ENCODE measurements at places on chromosomes 12 and 14. TPM values are rescaled to one million over a fixed set of nuclear protein-coding genes. Genes with fewer than 3 reads are reported as not detected.
A peak's percentile ranks its signal among the peaks of the same experiment; 100 is the strongest.

GRCh38 chr12:9763025-9763424, 2.3 kb upstream of the CD69 start:
- peaks cover 64% of the 10 kb centered on the region for H3K27me3 ChIP-seq
- H3K4me3 ChIP-seq = no peak overlapping the region
- no peak for DNase-seq
- H3K4me1 ChIP-seq = no peaks in the 10 kb centered on the region
- no peaks in the 10 kb centered on the region for H3K36me3 ChIP-seq

DNA sequence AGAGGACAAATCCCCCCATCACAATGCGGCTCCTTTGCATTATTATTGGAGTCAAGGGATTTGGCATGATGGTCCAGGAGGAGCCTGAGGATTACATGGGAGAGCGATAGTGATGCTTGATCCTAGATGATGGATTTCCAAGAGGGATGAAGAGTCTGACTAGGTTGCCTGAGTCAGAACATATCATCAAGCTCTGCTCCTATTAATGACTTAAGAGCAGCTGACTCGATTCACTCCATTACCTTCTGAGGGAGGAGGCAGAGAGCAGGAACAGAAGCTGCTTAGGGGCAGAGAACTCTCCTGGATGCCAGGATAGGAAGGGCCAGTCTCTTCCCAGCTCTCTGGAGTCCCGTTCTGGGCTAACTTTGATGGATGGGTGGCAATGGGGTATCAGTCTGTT, 54.0 kb upstream of the CISTR start:
- no peaks in the 10 kb centered on the region for H3K36me3 ChIP-seq
- DNase-seq = no peak
- H3K4me1 ChIP-seq = no peaks in the 10 kb centered on the region
- H3K27me3 ChIP-seq = no peaks in the 10 kb centered on the region

Gene NRL
- total RNA-seq = 0.66 TPM

GRCh38 chr12:98579347-98579746, 14.1 kb upstream of the SLC25A3 start:
- H3K4me1 ChIP-seq = peaks cover 44% of the 10 kb centered on the region
- peak overlapping the region; percentile 43 for H3K27ac ChIP-seq
- H3K27me3 ChIP-seq = no peaks in the 10 kb centered on the region
- no peaks in the 10 kb centered on the region for H3K36me3 ChIP-seq

GRCh38 chr12:88810806-88811205, 230.5 kb upstream of the KITLG start:
- H3K4me3 ChIP-seq = no peak overlapping the region
- no peaks in the 10 kb centered on the region for H3K4me1 ChIP-seq
- no peaks in the 10 kb centered on the region for H3K27me3 ChIP-seq
- H3K27ac ChIP-seq = no peak overlapping the region

Gene B3GNT4
- 7.1 TPM for total RNA-seq

- no peaks in the 10 kb centered on the region for H3K27me3 ChIP-seq
- DNase-seq = no peak
- no peaks in the 10 kb centered on the region for H3K36me3 ChIP-seq
These were observed 71.3 kb downstream of the PHLDA1 start for GRCh38 chr12:75960086-75960910.

GRCh38 chr14:104224506-104225277, 86.3 kb downstream of the KIF26A start:
- H3K4me1 ChIP-seq = peaks cover 24% of the 10 kb centered on the region
- H3K36me3 ChIP-seq = no peaks in the 10 kb centered on the region
- no peak for DNase-seq
- H3K27ac ChIP-seq = peak overlapping the region; percentile 60

DNA sequence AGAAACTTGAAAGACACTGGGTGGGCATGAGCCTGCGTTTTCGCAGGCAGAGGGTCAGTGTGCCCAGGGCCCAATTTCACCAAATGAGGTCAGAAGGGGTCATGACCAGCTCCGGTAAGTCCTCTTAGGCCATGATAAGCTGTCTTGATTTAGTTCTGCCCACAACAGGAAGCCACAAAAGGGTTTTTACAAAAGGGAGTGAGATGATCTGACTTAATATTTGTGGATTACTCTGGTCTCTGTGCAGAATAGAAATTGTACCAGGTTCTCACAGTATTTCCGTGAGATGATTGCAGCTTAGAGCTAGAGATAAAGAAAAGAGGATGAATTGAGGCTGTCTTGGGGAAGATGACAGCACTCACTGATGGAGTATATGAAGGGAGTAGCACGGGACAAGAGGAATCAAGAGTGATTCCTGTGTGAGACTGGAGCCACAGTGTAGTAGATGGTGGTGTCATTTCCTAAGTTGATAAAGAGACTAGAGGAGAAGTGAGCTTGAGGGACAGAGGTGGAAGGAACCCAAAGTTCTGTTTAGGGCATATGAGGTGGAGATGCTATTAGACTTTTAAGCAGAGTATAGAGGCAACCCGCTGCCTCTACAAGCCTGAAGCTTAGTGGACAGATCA, 288.3 kb upstream of the AMIGO2 start:
- DNase-seq = no peak
- H3K4me1 ChIP-seq = no peaks in the 10 kb centered on the region
- no peak overlapping the region for H3K27ac ChIP-seq
- H3K4me3 ChIP-seq = no peak overlapping the region
- H3K36me3 ChIP-seq = no peaks in the 10 kb centered on the region
- H3K27me3 ChIP-seq = no peaks in the 10 kb centered on the region

Gene CCDC92
- 9.7 TPM for total RNA-seq

Gene KRT74
- not detected for total RNA-seq

DNA sequence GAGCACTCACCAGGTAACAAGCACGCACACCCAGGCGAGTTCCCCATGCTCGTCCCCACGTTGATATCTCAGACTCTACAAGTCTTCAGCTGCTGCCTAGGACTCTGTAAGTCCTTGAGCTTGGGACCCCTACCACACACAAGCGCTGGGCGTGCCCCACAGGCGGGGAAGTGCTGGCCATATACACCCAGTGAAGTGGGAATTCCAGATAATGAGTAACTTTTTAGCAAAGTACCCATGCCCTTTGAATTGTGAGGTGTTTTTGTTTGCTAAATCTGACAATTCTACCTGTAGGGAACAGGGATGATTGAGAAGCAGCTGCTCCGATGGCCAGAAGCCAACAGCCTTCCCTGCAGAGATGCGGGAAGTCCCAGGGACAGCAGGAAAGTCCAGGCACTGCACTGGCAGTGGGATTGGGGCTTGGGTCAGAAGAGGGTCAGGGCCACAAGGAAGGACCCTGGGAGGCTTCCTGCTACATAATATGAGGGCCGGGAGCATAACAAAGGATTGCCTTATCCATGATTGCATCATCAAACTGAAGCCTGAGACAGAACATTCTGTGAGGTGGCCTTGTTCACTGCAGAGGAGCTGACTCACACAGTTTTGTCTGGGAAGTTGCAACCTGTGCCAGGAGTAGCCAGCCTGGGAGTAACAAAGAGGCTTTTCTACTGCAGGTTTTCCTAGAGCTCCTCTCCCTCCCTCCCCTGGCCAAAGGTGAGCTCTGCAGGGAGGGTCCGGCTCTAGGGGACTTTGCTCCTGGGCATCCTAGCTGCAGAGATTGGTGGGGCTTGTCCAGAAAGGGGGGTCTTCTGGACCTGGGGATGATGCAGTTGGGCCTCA, 13.2 kb upstream of the SERPINA3 start:
- peak overlapping the region; percentile 28 for H3K4me3 ChIP-seq
- H3K4me1 ChIP-seq = peaks cover 55% of the 10 kb centered on the region
- peak overlapping the region; percentile 68 for H3K27ac ChIP-seq
- DNase-seq = peak; percentile 96
- H3K27me3 ChIP-seq = no peaks in the 10 kb centered on the region

GRCh38 chr12:43540470-43540869, 11.5 kb downstream of the ADAMTS20 start:
- H3K36me3 ChIP-seq = no peaks in the 10 kb centered on the region
- no peak for DNase-seq
- H3K4me3 ChIP-seq = no peak overlapping the region
- no peaks in the 10 kb centered on the region for H3K4me1 ChIP-seq

- no peaks in the 10 kb centered on the region for H3K36me3 ChIP-seq
- no peak overlapping the region for H3K4me3 ChIP-seq
- H3K27ac ChIP-seq = no peak overlapping the region
- H3K27me3 ChIP-seq = peaks cover 12% of the 10 kb centered on the region
- peaks cover 30% of the 10 kb centered on the region for H3K4me1 ChIP-seq
These were observed 1.1 kb downstream of the NFE2 start for GRCh38 chr12:54299515-54300224.

- peaks cover 36% of the 10 kb centered on the region for H3K27me3 ChIP-seq
- H3K4me3 ChIP-seq = no peak overlapping the region
- H3K36me3 ChIP-seq = no peaks in the 10 kb centered on the region
- no peaks in the 10 kb centered on the region for H3K4me1 ChIP-seq
- no peak for DNase-seq
- no peak overlapping the region for H3K27ac ChIP-seq
These were observed 191.4 kb downstream of the SNAPC1 start for GRCh38 chr14:61953602-61954001.

GRCh38 chr12:70543444-70543843, 93.8 kb downstream of the PTPRB start:
- H3K36me3 ChIP-seq = no peaks in the 10 kb centered on the region
- no peak overlapping the region for H3K4me3 ChIP-seq
- DNase-seq = peak; percentile 61
- H3K4me1 ChIP-seq = peaks cover 25% of the 10 kb centered on the region
- H3K27me3 ChIP-seq = no peaks in the 10 kb centered on the region
- H3K27ac ChIP-seq = no peak overlapping the region

GRCh38 chr12:125071456-125071855, 6.2 kb downstream of the AACS start:
- H3K27me3 ChIP-seq = no peaks in the 10 kb centered on the region
- no peak for DNase-seq

GRCh38 chr12:107308310-107308709, 215.0 kb upstream of the CRY1 start:
- no peaks in the 10 kb centered on the region for H3K4me1 ChIP-seq
- H3K27ac ChIP-seq = no peak overlapping the region
- no peaks in the 10 kb centered on the region for H3K36me3 ChIP-seq
- H3K27me3 ChIP-seq = no peaks in the 10 kb centered on the region
- DNase-seq = no peak

Gene CDH24
- 19.3 TPM for total RNA-seq

Gene METTL3
- 62.3 TPM for total RNA-seq

GRCh38 chr14:69005432-69006148, 26.5 kb upstream of the ACTN1 start:
- peak; percentile 47 for DNase-seq
- H3K27ac ChIP-seq = no peak overlapping the region
- H3K4me3 ChIP-seq = peak overlapping the region; percentile 35
- H3K27me3 ChIP-seq = no peaks in the 10 kb centered on the region
- H3K36me3 ChIP-seq = no peaks in the 10 kb centered on the region

DNA sequence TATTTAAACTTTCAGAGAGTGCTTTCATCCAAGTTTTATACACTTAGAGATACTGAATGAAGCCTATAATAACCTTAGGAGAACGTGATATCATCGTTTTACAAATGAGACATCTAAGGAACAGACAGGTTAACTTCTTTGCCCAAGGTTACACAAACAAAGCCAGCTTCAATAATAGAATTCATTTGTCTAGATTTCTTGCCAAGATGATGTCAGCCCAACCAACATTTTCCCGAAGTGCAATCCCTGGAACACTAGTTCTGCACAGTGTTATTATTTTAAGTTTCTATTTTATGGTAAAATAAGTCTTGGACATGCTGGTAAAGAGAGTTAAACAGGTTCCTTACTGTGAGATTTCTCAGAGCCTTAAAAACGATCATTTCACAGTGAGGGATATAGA, 174.6 kb downstream of the SLC25A21 start:
- no peak for DNase-seq
- H3K27me3 ChIP-seq = no peaks in the 10 kb centered on the region
- H3K4me1 ChIP-seq = peaks cover 18% of the 10 kb centered on the region
- no peak overlapping the region for H3K4me3 ChIP-seq
- H3K36me3 ChIP-seq = no peaks in the 10 kb centered on the region

Gene CLEC4A
- 0.69 TPM for total RNA-seq

Gene CLEC2A
- not detected for total RNA-seq

DNA sequence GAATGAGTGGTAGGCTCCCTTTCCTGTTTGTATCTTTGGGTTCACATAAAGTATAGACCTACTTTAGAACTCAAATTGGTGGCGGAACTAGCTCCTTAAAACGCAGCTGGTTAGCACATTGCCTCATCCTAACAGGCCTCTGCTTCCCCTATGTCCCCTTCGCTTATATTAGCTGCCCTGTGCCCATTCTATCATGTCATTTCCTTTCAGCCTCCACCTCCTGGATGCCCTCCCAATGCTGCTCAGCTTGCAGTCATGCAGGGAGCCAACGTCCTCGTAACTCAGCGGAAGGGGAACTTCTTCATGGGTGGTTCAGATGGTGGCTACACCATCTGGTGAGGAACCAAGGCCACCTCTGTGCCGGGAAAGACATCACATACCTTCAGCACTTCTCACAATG, 3.5 kb downstream of the DAZAP2 start:
- H3K4me1 ChIP-seq = peaks cover 12% of the 10 kb centered on the region
- H3K27ac ChIP-seq = no peak overlapping the region
- H3K27me3 ChIP-seq = no peaks in the 10 kb centered on the region
- peaks cover 40% of the 10 kb centered on the region for H3K36me3 ChIP-seq
- DNase-seq = no peak

DNA sequence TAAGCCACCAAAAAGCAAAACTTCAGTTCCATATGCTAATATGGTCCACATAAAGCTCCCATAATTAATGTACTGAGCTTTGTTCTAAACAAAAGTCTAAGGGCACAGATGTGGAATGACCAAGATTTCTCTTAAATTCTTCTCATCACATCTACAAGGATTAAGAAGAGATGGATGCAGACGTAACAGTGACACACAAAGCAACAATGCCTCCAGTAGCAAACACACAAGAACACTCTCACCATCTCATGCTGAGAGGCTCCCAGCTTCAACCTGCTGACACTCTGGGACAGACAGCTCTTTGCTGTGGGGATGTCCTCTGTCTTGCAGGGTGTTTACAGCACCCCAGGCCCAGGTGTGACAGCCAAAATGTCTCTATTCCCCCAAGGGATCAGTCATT, 48.2 kb downstream of the SETD3 start:
- H3K4me1 ChIP-seq = no peaks in the 10 kb centered on the region
- no peaks in the 10 kb centered on the region for H3K27me3 ChIP-seq
- H3K36me3 ChIP-seq = no peaks in the 10 kb centered on the region
- no peak overlapping the region for H3K27ac ChIP-seq
- H3K4me3 ChIP-seq = no peak overlapping the region

GRCh38 chr14:20671597-20672283, 12.6 kb upstream of the RNASE4 start:
- no peaks in the 10 kb centered on the region for H3K4me1 ChIP-seq

Gene GPR135
- total RNA-seq = 3.9 TPM

DNA sequence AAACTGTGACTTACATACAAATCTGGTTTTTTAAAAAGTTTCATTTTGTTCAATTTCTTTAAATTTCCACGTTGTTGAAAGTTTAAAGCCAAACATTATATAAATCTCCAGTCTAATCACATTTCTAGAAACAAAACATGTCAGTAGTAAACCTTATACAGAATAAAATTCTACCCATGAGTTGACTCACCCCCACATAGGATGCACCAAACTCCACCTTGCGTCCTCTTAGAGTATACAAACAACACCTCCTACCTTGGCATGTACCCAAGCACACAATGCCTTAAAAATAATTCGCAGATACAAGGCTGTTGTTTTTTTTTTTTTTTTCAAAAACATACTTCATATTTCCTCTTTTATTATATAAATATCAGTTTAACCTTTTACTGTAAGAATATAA, 3.3 kb downstream of the FBXL14 start:
- H3K27ac ChIP-seq = no peak overlapping the region
- H3K4me1 ChIP-seq = peaks cover 33% of the 10 kb centered on the region
- H3K4me3 ChIP-seq = no peak overlapping the region

Gene KLRC3
- total RNA-seq = 1.8 TPM

GRCh38 chr12:49616533-49617219, 6.7 kb upstream of the PRPF40B start:
- no peaks in the 10 kb centered on the region for H3K36me3 ChIP-seq
- no peak for DNase-seq
- no peaks in the 10 kb centered on the region for H3K27me3 ChIP-seq
- no peak overlapping the region for H3K4me3 ChIP-seq
- H3K27ac ChIP-seq = no peak overlapping the region

Gene TCL1B
- total RNA-seq = not detected

Gene CATSPERB
- 0.74 TPM for total RNA-seq
